ENCODE measurements at places on chromosomes 3 and 15.

GRCh38 chr3:108008106-108008505 is 82.7 kb downstream of the CD47 start:
- DNase-seq: no peak

GRCh38 chr15:69125236-69125635 is 35.2 kb upstream of the GLCE start:
- DNase-seq: no peak

- DNase-seq: peak; percentile 95
Measured at GRCh38 chr15:40357723-40358470, at the start of gene DISP2. Gene DISP2, plus strand, starts transcription at chr15:40358219. Its CDS starts 103 bp downstream, at chr15:40358322.

DNA sequence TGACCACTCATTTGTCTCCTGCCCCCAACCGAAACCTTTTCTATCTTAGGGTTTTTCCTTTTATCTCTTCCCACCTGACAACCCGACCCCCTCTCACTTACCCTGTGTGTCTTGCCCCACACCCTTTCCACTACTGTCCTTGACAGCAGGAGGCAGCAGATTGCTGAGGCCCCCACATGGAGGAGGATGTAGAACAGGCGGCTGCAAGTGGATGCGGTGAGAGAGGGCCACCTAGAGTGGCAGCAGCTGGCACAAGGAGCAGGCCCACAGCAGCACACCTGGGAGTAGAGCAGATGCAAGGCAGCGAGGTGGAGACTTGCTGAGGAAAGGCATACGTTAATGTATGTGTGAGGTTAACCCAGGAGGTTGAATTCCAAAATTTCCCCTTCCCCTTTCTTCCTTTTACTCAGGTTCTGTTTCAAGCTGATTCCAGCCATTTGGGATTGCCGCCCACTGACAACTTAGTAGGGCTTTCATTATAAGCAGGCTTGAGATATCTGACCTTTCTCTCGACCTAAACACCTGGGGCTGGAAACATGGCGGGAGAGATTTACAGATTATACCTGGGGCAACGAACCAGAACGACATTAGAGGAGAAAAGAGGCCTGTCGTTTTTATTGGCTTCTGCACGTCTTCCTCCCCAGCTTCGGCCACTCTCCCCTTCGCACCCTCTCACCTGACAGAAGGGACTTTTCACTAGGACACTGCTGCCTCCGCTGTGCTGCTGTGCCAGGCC is 643 bp downstream of the SERINC4 start:
- no peak for DNase-seq

DNA sequence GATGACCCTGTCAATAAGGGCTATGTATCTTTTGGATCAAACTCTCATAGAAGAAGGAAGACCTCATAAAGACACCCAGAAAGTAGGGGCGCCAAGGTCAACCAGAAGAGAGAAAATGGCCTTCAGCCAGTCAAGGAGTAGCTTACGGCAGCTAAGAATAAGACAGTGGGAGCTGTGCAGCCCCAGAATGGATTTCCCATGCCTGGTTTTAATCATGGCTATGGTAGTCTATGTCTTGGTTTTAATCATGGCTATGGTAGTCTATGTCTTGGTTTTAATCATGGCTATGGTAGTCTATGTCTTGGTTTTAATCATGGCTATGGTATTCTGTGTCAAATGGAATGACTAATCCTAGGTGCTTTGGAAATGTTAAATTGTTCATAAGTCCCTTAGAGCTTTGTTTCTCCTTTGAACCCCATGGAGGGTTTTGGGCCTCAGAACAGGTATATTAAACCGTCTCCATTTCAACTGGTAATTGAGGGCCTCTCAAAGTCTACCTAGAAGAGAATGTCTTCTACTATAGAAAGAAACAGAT is 742.0 kb upstream of the CFAP20DC start:
- DNase-seq: no peak

GRCh38 chr3:58539626-58540025 is 2.6 kb upstream of the ACOX2 start:
- no peak for DNase-seq

DNA sequence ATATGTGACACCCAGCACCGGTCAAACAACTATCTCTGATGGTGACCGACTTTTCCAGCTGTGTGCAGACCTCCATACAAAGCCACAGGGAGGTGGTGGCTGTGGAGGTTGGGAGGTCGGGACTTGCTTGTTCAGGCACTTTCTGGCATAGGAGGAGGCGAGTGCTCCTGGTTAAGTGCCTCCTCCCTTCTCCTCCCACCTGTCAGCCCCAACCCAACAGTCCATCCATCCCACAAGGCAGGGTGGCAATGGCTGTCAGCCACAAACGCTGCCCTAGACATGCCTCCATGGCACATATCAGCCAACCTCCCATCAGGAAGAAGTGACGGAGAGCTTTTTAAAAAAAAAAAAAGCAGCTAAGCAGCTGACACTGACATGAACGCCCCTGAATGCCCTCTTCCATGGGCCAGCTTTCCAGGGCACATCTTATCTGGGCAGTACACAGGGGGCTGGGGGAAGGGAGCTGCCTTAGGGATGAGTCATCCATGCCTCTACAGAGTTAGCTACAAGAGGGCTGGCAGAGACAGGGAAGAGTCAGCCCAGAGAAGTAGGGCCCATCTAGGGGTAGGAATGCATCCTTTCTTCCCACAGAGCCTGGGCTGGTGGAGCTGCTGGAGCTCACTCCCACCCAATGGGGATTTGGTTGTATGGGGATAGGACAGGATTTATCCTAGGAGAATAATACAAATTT is 41.2 kb downstream of the CCDC12 start:
- peak; percentile 66 for DNase-seq

GRCh38 chr3:122676759-122677158 is 3.9 kb upstream of the PARP14 start:
- no peak for DNase-seq

GRCh38 chr15:47924381-47924780 is 196.4 kb upstream of the SLC24A5 start:
- no peak for DNase-seq

DNA sequence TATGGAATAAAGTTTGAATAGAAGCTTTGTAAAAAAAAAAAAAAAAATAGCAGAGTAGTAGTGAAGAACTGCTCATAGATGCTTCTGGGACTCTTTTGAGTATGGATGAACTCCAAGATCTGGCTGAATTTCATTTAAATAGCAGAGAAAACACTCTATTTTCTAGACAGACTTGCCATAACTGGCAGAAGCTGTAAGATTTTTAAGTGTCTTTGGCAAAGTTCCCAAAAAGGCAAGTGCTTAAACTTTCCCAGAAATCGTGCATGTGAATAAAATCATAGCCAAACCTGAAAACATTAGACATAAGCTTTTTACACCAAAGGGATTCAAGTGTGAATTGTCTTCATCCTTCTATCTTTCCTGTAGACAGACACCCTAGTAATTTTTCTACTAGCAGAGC is 110.3 kb upstream of the MITF start:
- DNase-seq: no peak

GRCh38 chr3:46284981-46285683 is 42.9 kb downstream of the CCR3 start:
- DNase-seq: no peak

GRCh38 chr3:15287565-15288330 is 44.6 kb downstream of the SH3BP5 start:
- DNase-seq: peak; percentile 95

DNA sequence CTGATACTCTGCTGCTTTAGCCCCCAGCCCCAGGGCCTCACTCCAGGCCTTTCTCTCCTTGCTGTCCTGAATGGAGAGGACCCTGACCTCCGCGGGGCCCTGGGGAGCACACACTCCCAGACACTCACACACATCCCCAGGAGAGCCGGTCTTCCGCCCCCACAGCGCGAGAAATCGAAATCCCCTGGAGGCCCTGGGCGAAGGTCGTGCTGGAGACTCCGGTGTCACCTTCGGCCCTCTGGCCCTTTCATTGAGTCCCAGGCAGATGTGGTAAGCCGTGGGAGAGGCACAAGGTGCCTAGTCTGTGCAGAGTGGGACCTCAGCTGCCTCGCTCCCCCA is 848 bp upstream of the GOLGA8B start:
- DNase-seq: no peak

DNA sequence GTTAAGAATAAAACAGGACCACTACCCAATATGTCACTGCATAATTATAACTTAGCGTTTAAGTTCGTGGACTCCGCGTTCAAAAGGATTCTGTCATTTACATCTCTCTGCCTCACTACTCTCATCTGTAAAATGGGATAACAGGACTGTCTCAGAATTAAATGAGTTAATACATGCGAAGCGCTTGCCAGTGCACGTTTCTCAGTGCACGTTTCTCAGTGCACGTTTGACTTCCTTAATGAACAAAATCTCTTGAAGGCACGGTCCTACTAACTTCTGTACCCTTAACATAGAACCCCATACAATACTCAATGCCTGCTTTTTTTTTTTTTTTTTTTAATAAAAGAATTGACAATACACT is 499 bp downstream of the RABL3 start:
- DNase-seq: peak; percentile 53

GRCh38 chr3:31064021-31064420 is 169.6 kb upstream of the GADL1 start:
- DNase-seq: no peak

DNA sequence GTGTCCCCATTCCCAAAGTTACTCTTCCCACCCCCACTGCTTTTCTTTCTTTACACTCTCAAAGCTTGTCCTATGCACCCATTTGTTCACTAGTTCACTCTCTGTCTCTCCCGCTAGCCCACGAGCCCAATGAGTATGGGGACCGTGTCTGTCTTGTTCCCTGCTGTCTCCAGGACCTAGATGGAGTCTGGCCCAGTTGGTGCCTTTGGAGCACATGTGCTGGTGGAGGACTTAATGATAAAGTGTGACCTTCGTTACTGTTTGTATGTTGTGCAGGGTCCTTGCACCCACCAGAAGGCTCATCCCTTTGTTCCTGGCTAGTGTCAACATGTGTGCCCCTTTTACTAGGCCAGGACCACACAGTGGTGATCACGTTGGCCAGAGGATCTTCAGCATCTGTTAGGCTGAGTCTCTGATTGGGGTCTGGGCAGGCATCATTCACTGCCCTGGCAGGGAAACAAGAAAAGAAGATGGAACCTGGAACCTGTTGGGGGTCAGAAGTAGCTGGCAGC is 7.4 kb downstream of the CISH start:
- no peak for DNase-seq

- DNase-seq: no peak
Measured at GRCh38 chr3:12267376-12268030, 21.4 kb upstream of the PPARG start.

DNA sequence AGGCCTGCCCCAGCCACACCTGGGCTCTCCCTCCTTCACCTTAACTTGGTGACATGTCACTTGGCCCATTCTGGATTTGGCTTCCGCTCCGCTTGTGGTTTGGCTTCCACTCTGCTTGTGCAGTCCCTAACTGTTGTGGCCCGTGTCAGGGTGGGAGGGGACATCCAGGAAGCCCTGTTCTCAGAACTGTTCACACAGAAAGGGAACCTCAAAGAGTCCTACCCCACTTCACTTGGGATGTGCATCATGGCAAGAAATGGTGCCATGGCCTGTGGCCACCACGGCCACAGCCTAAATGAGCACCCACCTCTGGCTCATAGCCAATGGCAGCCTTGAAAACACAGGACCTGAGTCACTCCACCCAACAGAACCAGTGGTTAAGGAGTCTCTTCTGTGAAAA is 63.4 kb downstream of the CYP19A1 start:
- DNase-seq: no peak

- DNase-seq: no peak
Measured at GRCh38 chr3:24162929-24163328, 217.8 kb downstream of the NR1D2 start.

GRCh38 chr15:43219929-43220928 is 589 bp downstream of the EPB42 start:
- no peak for DNase-seq

- no peak for DNase-seq
Measured at GRCh38 chr3:139287557-139287956, 56.3 kb upstream of the MRPS22 start.

- DNase-seq: no peak
Measured at GRCh38 chr15:96037584-96037983, 292.9 kb upstream of the NR2F2 start.

- DNase-seq: peak; percentile 40
Measured at GRCh38 chr3:179750720-179751328, 98.0 kb downstream of the USP13 start.

DNA sequence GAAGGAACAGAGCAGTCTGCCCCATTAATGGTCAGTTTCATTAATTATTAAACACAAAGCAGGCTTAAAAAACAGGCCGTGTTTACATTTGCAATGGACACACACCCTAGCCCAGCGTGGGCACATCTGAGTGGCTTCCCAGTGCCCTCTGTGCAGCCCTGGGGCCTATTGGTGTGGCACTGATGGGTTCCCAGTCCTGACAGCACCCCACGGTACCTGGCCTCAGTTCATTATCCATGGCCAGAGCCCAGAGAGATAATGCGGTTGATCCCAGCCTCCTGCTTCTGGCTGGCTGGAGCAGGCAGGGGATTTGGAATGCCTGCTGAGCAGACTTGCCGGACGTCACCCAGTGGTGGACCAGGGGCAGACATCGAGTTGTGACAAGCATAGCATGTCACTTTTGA is 110.5 kb upstream of the ABHD17C start:
- DNase-seq: no peak

DNA sequence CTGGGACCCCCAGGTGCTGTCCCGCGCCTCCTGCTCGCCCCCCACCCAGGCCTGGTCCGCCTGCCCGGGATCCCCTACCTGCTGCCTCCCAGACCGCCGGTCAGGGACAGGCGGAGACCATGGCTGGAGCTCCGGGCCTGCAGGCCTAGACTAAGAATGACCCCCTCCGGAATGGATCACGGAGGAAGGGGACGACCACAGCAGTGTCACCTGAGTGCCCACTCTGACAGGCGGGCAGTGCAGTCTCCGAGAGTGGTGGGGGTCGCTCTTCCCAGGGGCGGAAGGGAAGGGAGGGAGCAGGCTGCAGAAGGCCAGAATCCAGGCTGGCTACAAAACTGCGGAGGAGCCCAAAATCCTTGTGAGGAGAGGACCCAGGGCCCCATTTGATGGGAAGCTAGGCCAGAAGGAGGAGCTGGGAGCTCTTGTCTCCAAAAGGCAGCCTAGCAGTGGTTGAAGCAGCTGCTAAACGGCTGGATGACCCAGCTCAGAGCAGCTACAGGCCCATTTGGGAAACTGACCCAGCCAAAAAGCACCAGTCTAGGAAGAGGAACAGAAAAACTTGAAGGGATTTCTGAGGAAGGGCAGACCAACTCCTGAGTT is 908 bp upstream of the RAB43 start:
- DNase-seq: peak; percentile 24

Measured in suppressor macrophage treated with lipopolysaccharide for 4 hours (primary cell).